ENCODE measurements at places on chromosomes 13 and 19. TPM values are rescaled to one million over a fixed set of nuclear protein-coding genes. Genes with fewer than 3 reads are reported as not detected.
A peak's percentile ranks its signal among the peaks of the same experiment; 100 is the strongest.

PSG7 gene
- not detected for total RNA-seq

DENND1C gene
- total RNA-seq, result not detected

- no peak for DNase-seq
Observed at GRCh38 chr13:111620586-111620985, 300.1 kb downstream of the TEX29 start.

GRCh38 chr13:70849222-70849621 is 741.0 kb upstream of the KLHL1 start:
- no peak for DNase-seq

GRCh38 chr19:4327252-4327876 is 11.3 kb downstream of the STAP2 start:
- peak; percentile 88 for DNase-seq

- DNase-seq, result no peak
Observed at GRCh38 chr19:24159707-24160106, 72.7 kb downstream of the ZNF254 start.

DNA sequence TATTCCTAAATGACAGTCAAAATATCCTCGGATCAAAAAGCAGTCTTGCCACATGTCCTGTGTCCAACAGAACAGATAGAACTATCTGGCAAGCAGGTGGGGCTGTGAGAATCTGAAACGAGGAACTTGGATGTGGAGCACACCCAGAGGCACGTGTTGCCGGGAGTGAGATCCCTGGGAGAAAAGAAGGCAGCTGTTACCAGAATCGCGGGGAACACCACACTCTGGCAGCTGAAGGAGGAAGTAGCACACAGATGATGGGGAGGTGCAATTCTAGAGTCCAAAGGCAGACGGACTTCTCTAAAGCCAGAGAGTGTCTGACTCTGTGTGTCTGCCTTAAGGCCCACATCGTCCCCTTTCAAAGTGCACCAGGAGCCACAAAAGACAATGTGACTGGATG is 22.3 kb downstream of the SLC7A1 start:
- no peak for DNase-seq

DNA sequence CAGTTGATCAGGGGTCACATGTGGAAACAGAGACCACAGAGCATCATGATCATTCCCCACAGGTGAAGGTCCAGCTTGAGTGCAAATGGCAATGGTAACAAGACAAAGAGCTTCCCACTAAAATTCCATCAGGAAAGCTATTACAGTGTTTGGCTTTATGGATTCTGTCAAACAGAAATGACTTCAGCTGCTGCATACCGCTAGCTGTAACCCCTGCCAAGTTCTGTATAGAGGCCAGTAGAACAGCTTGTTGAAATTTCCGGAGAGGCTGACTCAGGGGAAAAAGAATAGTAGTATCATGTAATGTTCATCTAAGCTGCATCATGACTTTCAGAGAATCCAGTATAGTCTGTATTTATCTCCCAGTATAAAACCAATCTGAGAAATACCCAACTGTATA is 1704.7 kb downstream of the SLITRK5 start:
- DNase-seq, result no peak

DNA sequence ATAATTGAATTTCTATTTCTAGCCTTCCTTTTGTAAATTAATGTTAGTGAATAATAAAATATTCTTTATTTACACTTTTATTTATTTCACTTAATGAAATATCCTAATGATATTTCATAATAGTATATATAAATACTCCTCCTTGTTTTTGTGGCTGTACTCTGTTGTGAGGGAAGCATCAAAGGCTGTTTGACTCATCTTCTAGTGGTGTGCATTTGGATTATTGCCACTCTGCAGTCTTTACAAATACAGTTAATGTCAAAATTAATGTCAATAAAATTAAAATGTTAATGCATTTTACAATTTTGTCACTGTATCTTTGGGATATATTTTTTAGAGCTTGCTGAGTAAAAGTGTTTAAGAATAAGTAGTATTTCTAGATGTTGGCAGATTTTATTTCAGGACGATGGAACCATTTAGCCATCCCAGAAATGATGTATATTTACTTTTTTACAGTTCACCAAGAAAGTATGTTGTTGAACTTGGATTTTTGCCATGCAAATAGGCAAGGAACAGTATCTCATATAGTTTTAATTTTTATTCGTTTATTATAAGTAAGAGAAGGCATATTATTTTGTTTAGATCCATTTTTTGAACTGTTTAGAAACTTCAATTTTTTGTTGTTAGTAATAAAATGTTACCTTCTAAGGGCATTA is 281.2 kb upstream of the SLITRK6 start:
- no peak for DNase-seq

NCAN gene
- 186 TPM for total RNA-seq

DNA sequence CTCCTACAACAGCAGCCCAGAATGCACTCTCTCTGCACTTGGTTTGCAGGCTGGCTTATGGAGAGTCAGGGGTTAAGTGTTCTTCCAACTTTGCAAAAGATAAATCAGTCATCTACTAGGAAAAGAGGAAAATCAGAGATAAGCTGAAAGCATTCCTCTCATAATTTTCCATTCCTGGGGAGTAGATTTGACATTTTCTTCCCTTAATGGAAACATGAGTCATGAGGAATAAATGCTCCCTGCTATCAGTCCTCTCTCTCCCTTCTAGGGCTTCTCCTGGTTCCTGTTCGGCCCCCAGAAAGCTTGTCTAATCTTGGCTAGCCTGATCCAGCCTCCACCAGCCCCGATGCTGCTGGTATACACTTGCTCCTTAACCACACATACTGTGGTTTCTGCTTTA is 28.4 kb upstream of the ENOX1 start:
- DNase-seq, result no peak

GRCh38 chr19:7961920-7962626 is 18.6 kb upstream of the TIMM44 start:
- no peak for DNase-seq

GRCh38 chr13:77222909-77223308 is 104.0 kb downstream of the MYCBP2 start:
- DNase-seq, result no peak

GRCh38 chr13:28489524-28489931 is 5.4 kb downstream of the FLT1 start:
- DNase-seq, result no peak

PCDH20 gene
- 0.64 TPM for total RNA-seq

DNA sequence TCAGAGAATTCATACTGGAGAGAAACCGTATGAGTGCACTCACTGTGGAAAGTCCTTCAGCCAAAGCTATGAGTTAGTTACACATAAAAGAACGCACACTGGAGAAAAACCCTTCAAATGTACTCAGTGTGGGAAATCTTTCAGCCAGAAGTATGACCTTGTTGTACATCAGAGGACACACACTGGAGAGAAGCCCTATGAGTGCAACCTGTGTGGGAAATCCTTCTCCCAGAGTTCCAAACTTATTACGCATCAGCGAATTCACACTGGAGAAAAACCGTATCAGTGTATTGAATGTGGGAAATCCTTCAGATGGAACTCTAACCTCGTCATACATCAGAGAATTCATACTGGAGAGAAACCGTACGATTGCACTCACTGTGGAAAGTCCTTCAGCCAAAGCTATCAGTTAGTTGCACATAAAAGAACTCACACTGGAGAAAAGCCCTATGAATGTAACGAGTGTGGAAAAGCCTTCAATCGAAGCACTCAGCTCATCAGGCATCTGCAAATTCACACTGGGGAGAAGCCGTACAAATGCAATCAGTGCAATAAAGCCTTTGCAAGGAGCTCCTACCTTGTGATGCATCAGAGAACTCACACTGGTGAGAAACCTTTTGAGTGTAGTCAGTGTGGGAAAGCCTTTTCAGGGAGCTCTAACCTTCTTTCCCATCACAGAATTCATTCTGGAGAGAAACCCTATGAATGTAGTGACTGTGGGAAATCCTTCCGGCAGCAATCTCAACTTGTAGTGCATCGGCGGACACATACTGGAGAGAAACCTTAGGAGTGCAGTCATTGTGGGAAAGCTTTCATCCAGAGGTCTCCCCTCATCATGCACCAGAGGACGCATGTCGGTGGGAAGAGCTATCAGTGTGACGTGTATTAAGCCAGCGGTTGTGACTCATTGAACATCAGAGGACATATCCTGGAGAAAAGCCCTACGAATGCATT is 16.5 kb upstream of the ZNF8 start:
- no peak for DNase-seq

PROZ gene
- total RNA-seq, result not detected

DNA sequence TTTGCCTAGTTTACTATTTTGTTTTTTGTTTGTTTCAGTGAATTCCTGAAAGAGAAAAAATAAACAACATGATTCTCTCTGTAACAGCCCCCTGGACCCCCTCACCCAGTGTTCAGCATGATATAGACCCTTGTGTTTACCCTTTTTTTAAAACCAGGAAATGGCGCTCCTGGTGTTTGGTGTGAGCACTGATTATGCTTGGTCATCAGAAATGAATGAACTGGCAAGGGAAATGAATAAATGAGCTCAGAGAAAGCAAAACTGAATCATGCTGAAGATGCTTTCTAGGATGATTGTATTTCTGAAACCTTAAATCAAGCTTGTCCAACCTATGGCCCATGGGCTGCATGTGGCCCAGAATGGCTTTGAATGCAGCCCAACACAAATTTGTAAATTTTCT is 22.1 kb downstream of the WASF3 start:
- DNase-seq, result no peak

GRCh38 chr19:41194157-41194552 is 1.1 kb downstream of the CYP2S1 start:
- DNase-seq, result no peak

DNA sequence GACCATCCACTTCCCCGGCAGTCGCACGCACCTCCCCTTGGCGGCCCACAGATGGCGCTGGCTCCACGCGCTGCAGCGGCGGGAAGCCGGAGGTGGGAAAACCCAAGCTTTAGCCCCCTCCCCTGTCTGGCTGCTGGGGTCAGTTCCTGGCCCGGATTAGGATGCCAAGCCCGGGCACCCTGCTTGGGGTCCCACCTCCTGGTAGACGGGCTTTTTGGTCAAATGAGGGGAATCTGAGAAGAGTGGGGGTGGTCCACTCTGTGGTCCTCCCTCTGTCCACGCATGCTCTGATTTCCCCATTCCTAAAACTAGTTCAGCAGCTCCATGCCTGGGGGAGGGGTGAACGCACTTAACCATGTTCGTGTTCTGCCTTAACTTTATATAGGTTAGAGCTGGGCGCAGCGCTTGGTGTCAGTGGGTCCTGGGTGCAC is 8.1 kb upstream of the ADGRE2 start:
- peak; percentile 63 for DNase-seq

SEMA6B gene
- total RNA-seq, result 234 TPM

- DNase-seq, result no peak
Observed at GRCh38 chr13:113102727-113103126, 2.9 kb upstream of the F7 start.

DNA sequence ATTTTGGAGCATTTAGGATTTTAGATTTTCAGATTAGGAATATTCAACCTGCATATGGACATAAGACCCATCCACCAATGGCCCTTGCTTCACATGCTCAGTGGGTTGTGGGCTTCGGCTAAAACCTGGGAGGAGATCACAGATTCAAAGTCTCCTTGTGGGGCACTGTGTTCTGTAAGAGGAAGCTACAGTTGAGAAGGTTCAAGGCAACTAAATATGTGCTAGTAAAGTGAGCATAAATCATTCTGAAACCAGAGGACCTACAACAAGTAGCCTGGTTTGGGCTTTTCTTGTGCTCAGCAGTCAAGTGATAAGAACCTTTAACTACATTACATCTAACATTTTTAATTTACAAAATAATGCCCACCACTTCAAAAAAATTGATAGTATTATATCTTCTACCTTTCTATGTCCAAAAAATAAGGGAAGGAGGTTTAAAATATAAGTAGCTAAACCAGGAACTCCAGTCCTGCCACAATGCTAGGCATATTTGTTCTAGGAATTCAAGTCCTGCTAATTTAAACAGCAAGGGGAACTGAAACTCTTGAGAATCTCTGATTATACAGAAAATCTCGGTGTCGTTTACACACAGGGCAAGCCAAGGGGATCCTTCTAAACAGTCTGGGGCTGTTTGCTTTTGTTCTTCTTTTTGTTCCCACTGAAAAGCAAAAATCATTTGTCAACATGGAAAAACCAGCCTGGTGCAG is 36.6 kb downstream of the FOXO1 start:
- DNase-seq, result no peak

LACC1 gene
- total RNA-seq, result 1.7 TPM

Data from glutamatergic neuron (in vitro differentiated cells).